ENCODE measurements at places on chromosomes 5 and 9.

GRCh38 chr5:151595411-151595826 lies 4.3 kb upstream of the FAT2 start:
- DNase-seq, result no peak

DNA sequence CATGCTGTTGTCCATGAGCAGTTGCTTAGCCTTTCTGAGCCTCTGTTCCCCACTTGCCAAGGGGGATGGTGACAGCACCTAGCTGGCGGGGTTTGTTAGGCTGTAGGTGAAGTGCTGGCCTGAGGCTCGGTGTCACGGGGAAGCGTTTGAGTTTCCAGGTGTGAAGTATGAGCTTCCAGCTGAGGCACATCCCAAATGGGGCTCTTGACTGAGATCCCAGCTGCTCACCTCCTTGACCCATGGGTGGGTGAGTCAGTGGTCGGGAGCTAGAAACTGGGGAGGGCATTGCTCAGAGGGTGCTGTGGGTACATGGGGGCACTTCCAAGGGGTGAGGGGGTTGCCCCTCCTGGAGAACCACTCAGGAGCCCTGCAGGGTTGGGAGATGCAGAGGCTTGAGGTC lies 26.4 kb upstream of the RNF130 start:
- DNase-seq, result no peak

DNA sequence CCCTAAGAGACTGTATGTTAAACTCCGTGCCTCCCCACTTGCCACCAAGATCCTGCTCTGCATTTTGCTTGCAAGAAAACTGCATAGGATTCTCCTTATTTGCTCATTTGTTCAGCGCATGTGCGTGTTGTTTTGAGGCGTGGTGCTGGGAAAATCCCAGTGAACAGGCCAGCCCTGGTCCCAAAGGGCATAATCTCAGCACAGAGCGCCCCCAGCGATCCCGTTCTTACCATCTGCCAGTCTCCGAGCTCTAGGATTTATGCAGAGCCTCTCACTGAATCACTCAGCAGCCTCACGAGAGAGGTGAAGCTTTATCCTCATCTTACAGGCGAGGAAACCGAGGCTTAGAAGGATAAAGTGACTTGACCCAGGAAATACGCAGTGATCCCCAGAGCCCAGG lies 11.5 kb downstream of the PRRX2 start:
- no peak for DNase-seq

GRCh38 chr9:132606066-132606465 lies 23.7 kb downstream of the BARHL1 start:
- DNase-seq, result no peak

- DNase-seq, result no peak
Observed at GRCh38 chr5:79263-79662, 12.7 kb upstream of the PLEKHG4B start.

GRCh38 chr9:19598722-19599121 lies 189.9 kb downstream of the ACER2 start:
- no peak for DNase-seq

- no peak for DNase-seq
Observed at GRCh38 chr5:148938522-148938882, 112.1 kb downstream of the ADRB2 start.

GRCh38 chr5:80754900-80755299 lies 100.1 kb upstream of the DHFR start:
- no peak for DNase-seq

- peak; percentile 8 for DNase-seq
Observed at GRCh38 chr9:37209431-37210386, 89.3 kb downstream of the ZCCHC7 start.

Measured in endothelial cell (in vitro differentiated cells).